Kidney (tissue), 22 donors: ENCODE measurements at places on chromosomes 5 and 9. TPM values are rescaled to one million over a fixed set of nuclear protein-coding genes. Genes with fewer than 3 reads are reported as not detected.

- DNase-seq, result no peak
Observed at GRCh38 chr5:87372705-87373104, 40.0 kb downstream of the CCNH start.

DNA sequence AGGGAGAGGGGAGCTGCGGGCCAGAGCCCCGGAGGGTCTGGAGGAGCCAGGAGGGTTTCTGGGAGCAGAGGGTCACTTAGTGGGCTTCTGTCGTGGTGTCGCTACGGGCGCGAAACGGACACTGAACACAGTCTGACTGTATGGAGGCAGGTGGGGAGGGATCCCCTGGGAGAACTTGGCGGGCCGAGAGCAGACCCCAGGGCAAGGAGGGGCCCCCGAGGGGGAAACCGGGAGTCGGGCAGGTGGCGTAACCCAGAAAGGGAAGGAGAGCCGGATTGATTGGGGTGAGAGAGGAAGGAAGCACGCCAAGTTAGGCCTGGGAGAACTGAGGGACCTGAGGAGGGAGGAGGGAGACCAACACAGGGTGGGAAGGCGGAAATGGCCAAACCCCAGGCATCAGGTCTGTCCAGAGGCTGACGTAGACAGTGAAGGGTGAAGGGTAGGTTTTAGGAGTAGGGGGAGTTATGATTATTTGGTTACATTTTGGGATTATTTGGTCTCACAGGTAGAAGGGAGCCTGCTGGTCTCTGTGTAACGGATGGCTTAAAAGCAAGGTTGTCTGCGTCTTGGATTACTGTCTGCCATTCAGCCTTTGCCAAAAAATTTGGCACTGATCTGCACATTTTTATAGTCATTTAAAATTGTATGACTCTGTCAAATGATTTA lies 3.3 kb upstream of the MSMP start:
- no peak for DNase-seq

- DNase-seq, result no peak
Observed at GRCh38 chr5:169716287-169716686, 79.2 kb downstream of the DOCK2 start.

The DND1 gene
- 0.41 TPM for polyA plus RNA-seq
